ENCODE measurements at places on chromosomes 12 and 14. TPM values are rescaled to one million over a fixed set of nuclear protein-coding genes. Genes with fewer than 3 reads are reported as not detected.

DNA sequence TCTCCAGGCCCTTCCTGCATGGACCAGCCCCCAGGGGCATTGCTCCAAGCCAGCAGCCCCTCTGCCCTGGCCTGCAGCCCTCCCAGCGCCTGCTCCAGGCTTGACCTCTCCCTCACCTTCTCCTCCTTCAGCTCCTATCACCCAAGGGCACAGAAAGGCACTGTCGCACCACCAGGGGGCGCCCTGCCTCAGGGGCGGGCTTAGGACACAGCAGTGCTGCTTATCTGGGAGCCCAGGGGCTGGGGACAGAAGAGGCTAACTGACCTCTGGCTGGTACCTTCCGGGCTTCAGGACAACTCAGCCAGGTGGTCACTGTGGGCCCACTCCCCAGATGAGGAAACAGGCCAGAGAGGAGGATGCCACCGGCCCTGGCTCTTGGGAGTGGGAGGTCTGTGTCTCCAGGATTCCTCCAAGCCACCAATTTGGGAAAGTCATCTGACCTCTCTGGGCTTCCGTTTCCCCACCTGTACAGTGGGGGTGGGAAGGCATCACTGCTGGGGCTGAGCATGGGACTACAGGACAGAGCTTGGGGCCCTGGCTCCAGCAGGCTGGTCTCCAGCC is 25.3 kb upstream of the GPR132 start:
- DNase-seq: peak; percentile 77

- no peak for DNase-seq
Observed at GRCh38 chr12:123387508-123388176, 3.7 kb downstream of the KMT5A start.

DNA sequence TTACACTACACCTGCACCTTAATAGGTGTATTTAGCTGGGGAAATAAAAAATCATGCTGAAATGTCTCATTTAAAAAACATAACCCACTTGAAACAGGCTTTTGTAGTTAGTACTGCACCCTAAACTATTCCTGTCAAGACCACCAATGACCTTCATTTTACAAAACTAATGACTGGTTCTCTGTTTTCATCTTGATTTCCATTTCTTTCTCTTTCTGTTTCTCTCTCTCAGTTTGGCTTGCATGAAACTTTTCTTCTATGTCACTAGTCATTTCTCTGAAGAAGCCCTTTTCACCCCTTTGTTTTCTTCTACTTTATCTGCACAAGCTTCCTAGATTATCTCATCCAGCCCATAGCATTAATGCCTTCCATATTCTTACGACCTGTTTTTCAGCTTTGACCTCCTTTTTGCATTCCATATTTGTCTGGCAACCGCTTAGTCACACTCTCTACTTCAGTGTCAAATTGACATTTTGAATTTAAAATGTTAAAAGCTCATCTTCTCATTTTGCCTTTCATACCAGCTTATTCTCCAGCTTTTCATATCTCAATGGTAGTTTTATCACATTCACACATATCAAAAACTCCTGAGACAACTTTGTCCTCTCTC is 32.7 kb upstream of the KLRF1 start:
- no peak for DNase-seq

DNA sequence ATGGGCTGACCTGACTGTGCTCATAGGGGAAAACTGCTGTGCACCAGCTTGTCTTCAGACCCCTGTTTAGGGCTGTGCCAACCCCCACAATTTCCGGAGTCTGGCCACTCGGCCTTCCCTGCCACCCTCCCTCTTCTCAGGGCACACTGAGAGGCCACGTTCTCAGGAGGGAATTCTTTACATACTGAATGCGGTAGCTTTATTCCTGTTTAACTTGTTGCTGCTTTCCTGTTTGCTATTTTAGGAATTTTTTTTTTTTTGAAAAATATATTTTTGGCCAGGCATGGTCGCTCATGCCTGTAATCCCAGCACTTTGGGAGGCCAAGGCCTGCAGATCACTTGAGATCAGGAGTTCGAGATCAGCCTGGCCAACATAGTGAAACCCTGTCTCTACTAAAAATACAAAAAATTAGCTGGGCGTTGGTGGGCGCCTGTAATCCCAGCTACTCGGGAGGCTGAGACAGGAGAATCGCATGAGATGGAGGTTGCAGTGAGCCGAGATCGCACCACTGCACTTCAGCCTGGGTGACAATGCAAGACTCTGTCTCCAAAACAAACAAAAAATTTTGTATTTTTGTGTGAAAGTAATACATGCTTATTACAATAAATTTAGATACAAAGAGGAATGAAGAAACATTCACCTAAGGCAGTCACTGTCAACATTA is 39.5 kb downstream of the TPCN1 start:
- DNase-seq: no peak

- DNase-seq: peak; percentile 57
Observed at GRCh38 chr12:124457287-124458219, 109.9 kb downstream of the NCOR2 start.

- no peak for DNase-seq
Observed at GRCh38 chr12:113071135-113072112, 14.9 kb downstream of the DTX1 start.

- DNase-seq: no peak
Observed at GRCh38 chr12:52975204-52975603, 26.3 kb downstream of the KRT18 start.

DNA sequence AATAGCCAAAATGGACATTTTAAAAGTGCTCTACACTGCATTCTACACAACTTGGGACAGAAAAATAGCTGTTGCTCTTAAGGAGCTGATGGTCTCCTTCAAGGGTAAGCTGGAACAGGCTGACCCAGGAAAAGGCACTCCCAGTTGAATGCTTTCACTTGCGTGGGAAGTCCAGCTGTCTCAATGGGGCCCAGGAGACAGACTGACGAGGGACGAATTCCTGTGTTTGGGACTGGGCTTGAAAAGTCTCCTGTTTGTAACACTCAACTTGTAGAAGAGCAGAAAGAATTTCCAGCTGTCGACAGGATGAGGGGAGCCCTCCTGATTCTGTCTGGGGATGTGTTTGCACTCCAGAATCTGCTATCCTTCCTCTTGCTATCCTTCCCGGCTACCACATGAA is 180.8 kb downstream of the ZFP36L1 start:
- peak; percentile 46 for DNase-seq

- no peak for DNase-seq
Observed at GRCh38 chr12:114265036-114265435, 140.9 kb downstream of the TBX5 start.

GRCh38 chr14:35696575-35696974 is 112.5 kb downstream of the RALGAPA1 start:
- DNase-seq: no peak

DNA sequence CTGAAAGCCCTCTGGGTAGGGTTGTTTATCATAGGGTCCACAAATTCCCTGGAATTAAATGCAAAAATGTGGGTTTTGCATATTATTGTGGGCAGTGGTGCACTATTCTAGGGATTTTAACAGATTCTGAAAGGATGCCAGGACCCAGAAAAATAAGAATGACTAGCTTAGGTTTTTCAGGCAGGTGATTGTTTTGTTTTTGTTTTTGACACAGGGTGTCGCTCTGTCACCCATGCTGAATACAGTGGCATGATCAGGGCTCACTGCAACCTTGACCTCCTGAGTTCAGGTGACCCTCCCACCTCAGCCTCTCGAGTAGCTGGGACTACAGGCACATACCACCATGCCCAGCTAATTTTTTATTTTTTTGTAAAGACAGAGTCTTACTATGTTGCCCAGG is 19.2 kb downstream of the GALNT6 start:
- no peak for DNase-seq

- no peak for DNase-seq
Observed at GRCh38 chr12:56840922-56841321, 77.8 kb downstream of the HSD17B6 start.

- DNase-seq: peak; percentile 91
Observed at GRCh38 chr14:54784060-54784459, 118.6 kb downstream of the GCH1 start.

- peak; percentile 51 for DNase-seq
Observed at GRCh38 chr14:23185063-23185462, 1.6 kb upstream of the SLC7A8 start.

GRCh38 chr14:56592746-56593544 is 13.3 kb downstream of the TMEM260 start:
- no peak for DNase-seq

DNA sequence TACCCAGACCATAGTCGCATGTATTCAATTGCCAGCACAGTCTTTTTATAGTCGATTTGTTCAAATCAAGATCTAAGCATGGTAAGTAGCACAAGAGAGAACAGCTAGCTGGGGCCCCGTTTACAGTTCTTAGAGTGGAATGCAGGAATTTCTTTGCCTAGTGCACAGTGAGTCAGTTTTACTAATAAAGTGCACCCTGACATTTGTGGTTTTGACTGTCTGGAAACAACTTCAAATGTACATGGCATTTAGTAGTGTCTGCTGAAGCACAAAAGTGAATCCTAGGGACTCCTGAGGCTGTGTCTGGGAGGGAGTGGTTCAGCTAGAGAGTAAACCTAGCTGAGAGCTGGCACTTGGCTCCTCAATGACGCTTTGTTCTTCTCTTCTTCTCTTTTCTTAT is 64.9 kb downstream of the TMX1 start:
- DNase-seq: no peak

DNA sequence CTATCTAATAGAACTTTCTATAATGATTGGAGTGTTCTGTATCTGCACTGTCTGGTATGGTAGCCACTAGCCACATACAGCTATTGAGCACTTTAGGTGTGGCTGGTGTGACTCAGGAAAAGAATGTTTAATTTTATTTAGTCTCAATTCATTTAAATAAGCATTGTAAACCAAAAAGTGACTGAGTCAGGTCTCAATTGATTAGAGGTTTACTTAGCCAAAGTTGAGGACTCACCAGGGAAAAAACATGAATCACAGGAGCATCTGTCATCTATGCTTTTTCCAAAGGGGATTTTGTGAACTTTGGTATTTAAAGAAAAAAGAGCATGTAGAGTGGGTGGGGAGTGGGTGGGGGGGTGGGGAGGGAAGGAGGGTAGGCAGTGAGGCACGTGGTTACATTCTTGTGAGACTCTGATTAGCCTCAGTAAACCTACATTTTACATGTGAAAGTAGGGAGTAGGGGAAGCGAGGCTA is 473.1 kb downstream of the ATP23 start:
- no peak for DNase-seq

- no peak for DNase-seq
Observed at GRCh38 chr14:68627050-68627867, 165.6 kb downstream of the ZFP36L1 start.

- DNase-seq: no peak
Observed at GRCh38 chr12:55970775-55971174, 3.1 kb upstream of the RAB5B start.

DNA sequence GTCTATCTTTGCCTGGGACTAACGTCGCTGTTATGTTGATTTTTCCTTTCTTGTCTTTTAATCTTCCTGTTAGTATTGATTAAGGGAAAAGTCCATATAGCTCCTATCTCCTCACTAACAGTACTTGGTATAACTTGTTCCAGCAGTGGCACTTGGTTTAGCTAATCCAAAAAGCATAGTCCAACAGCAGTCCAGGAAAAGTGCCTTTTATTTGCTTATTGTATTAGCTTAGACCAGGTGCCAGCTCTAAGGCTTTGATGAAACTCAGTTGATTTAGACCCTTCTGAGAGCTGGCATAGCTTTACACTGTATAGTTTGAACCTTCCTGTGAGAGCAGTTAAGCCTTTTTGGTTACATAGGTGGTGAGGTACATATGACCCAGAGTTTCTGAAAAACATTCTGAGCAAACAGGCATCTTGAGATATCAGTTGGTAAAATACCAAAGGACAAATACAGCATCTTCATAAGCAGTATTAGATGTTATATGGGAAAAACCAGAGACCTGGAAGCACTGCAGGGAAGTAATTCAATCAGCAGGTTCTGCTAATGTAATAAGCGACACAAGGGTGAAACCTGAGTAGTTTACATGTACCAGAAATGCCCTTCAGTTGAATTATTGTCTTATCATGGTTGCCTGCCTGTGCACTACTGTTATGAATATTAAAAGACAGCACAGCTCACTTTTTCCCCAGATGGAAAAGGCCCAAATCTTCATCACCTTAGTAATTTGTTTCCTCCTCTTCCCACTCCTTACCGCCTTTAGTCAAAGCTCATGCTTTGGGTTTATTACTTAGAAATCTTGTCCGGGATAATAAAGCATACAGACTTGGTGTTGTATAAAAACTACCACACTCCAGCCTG is 13.0 kb downstream of the PELI2 start:
- no peak for DNase-seq

The SRRM4 gene
- 1.6 TPM for polyA plus RNA-seq

The PMEL gene
- polyA plus RNA-seq: 5.7 TPM

The TGFB3 gene
- polyA plus RNA-seq: 21.1 TPM

The PIP4P1 gene
- polyA plus RNA-seq: 44.0 TPM

The NAA25 gene
- polyA plus RNA-seq: 19.4 TPM

The PRH2 gene
- 0.55 TPM for polyA plus RNA-seq

The CCDC88C gene
- 28.0 TPM for polyA plus RNA-seq

The RNU4-1 gene
- polyA plus RNA-seq: not detected

The SLC5A8 gene
- 0.22 TPM for polyA plus RNA-seq

The COCH gene
- 2.2 TPM for polyA plus RNA-seq

The CLEC4A gene
- 5.3 TPM for polyA plus RNA-seq

The DEGS2 gene
- 21.6 TPM for polyA plus RNA-seq

The TRHDE gene
- polyA plus RNA-seq: 14.2 TPM

The ASB2 gene
- 12.1 TPM for polyA plus RNA-seq

The IQSEC3 gene
- polyA plus RNA-seq: 2.7 TPM

The POTEM gene
- not detected for polyA plus RNA-seq

The LTBR gene
- polyA plus RNA-seq: 132 TPM

The BMP4 gene
- 40.0 TPM for polyA plus RNA-seq

The CACNB3 gene
- 20.6 TPM for polyA plus RNA-seq

The FSCB gene
- polyA plus RNA-seq: not detected

The ETFBKMT gene
- 4.1 TPM for polyA plus RNA-seq

All from large intestine (tissue), 12 donors.